ENCODE measurements at places on chromosomes 11 and 22. TPM values are rescaled to one million over a fixed set of nuclear protein-coding genes. Genes with fewer than 3 reads are reported as not detected.
A peak's percentile ranks its signal among the peaks of the same experiment; 100 is the strongest.

Gene LRRC75B
- total RNA-seq: 9.8 TPM

Gene PNPLA3
- 0.18 TPM for total RNA-seq

Gene FERMT3
- 4.9 TPM for total RNA-seq

Gene FOLH1
- 1.3 TPM for total RNA-seq

Gene RELT
- total RNA-seq: 3.3 TPM

Gene JAML
- 2.5 TPM for total RNA-seq

Gene ASCL2
- total RNA-seq: 0.53 TPM

Gene GGTLC3
- not detected for total RNA-seq

DNA sequence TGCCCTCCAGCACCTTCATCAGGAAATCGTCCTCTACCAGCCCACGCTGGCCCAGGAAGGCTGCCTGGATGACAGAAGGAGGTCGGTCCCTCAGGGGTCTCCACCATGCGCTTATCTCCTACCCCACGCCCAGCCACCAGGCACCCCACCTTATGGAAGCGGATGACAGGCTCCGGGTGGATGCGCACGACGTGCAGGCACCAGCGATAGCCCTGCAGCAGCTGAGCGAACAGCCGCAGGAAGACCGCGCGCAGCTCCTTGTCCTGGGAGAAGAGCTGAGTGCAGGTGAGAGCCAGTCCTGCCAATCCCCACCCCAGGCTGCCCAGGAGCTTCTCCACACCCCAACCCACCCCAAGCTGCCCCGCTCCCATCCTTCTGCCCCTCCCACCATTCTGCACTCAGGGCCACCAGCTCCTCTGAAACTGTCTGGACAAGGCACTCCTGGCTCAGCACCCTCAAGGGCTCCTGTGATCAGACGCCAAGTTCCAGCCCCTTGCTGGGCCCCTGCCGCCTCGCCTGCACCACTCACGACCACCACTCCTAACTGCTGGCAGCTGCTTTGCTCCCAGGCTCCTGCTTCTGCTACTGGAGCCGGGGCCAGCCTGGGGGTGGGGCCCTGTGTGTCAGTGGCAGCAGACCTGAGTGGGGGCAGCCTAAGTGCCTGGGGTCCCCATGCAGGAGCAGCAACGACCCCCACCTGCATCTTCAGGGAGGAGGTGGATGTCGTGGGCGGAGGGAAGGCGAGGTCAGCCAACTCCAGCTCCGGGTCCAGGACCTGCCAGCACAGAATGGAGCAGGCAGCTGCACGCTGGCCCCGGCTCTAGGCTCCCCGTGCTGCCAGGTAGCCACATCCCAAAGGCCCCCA is 9.5 kb downstream of the SBF1 start:
- DNase-seq: no peak

- no peak for DNase-seq
Observed at GRCh38 chr22:41358927-41359326, 22.8 kb upstream of the TEF start.

GRCh38 chr22:17229991-17230630 is 10.9 kb upstream of the ADA2 start:
- no peak for DNase-seq

DNA sequence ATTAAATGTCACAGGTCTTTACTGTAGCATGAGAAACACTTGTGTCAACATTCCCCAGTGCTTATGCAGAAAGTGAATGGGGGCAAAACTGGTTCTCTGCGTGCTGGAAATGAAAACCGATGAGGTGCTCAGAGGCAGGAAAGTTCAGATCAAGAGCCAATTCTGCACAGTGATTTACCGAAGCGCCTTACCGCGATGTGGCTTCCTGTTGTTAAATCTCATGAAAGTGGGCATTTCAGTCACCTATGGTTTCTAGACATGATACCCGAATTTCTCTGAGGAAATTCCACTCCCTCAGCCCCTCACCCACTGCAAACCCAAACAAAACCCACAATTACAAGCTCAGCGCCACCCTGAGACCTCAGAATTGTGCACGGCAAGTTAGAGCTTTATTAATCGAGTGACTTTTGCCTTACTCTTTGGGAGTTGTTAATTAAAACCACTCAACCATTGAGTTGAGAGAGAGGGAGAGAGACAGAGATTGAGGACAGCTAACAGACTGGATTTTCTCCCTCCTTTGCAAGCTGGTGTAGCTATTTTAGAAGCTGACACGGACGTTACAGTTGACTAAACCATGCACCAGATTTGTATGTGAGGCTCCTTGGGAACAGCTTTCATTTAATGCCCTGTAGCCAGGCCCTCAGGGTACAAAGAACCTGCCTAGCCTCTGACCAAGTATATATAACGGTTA is 196.4 kb downstream of the DBX1 start:
- no peak for DNase-seq

- DNase-seq: no peak
Observed at GRCh38 chr22:43148581-43148980, 2.8 kb upstream of the TSPO start.

DNA sequence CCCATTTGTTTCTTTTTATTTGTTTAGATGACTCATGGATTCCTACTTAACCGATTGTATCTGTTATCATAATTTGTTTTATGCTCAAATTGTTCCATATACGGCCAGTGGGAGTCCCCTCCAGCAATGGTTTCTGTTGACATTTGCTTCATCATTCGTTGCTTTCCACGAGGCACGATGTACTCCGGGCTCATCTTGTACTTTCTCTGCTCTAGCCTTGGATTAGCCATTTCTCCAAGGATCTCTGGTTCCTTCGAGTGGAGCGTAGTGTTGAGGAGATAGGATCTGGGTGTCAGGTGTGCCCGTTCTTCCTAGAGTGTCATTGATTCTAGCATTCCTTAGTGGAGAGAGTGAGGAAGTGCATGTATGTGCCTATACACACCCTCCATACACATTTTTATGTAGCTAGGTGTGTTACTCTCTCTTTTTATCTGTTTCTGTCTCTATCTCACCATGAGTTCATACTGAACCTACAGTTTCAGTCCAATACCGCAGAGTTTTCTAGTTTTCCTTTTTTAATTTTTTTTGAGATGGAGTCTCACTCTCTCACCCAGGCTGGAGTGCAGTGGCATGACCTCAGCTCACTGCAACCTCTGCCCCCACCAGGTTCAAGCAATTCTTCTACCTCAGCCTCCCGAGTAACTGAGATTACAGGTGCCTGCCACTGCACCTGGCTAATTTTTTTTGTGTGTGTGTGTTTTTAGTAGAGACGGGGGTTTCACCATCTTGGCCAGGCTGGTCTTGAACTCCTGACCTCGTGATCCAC is 31.4 kb downstream of the TECTA start:
- DNase-seq: no peak

DNA sequence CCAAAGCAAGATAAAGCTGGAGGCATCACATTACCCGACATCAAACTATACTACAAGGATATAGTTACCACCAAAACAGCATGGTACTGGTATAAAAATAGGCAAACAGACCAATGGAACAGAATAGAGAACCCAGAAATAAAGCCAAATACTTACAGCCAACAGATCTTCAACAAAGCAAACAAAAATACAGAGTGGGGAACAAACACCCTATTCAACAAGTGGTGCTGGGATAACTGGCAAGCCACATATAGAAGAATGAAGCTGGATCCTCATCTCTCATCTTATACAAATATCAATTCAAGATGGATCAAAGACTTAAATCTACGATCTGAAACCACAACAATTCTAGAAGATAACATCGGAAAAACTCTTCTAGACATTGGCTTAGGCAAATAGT is 50.0 kb upstream of the CLTCL1 start:
- no peak for DNase-seq

DNA sequence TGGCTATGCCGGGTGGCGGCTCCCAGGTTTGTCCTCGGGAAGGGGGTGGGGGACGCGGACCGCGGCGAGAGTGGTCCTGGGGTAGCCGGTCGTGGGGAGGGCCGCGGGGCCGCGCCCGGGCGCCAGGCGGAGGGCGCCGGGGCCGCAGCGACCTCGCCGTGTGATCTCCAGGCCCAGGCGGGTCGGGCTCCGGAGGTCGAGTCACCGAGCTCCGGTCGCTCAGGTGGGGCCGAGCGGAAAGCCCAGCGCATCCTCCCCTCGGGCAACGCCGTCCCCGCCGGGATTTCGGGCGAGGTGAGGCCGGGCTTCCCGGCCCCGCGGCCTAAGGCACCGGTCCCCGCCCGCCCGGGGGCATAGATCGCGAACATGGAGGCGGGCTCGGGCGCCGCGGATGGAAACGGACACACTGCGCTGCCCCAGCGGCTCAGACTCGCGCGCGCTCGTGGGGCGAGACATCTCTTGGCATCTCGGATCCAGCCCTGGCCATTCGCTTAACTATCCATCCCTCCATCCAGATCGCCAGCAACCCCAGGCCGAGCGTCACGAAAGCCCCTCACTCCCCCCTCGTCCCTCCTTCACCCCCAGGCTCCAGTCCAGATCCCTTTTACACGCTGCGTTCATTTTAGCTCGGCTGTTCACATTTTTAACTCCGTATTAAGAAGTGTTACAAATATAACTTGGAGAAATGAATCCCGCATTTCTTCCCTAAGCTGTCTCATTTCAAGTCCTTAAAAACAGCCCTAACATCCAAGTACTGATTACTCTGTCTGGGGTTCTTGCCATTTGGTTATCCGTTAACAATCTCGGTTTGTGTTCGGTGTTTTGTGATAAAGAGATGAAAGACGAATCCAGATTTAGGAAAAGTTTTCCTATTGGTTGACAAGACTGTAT is 460 bp downstream of the ZC3H12C start:
- DNase-seq: peak; percentile 90

GRCh38 chr22:28798810-28799605 is 1.4 kb downstream of the XBP1 start:
- peak; percentile 88 for DNase-seq

- DNase-seq: no peak
Observed at GRCh38 chr11:2306877-2307500, 5.2 kb downstream of the TSPAN32 start.

DNA sequence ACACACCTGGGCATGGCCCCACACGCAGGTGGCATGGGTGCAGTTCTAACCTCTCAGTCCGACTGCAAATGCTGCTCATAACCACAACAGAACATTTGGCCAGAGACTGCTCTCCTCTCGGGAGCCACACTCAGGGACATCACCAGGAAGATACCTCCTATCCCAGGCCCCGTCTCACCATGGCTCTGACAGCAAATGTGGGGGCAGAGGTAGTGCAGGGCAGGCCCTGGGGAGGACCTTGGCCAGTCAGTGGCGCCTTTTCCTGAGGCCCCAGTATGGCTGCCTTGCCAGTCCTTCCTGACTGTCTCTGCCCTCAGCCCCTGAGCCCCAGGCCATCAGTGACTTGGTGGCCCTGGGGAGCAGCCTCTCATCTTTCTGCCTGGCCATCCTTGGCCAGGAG is 2.8 kb downstream of the KRTAP5-6 start:
- no peak for DNase-seq

GRCh38 chr22:28978158-28978557 is 83.5 kb downstream of the C22orf31 start:
- DNase-seq: peak; percentile 40

DNA sequence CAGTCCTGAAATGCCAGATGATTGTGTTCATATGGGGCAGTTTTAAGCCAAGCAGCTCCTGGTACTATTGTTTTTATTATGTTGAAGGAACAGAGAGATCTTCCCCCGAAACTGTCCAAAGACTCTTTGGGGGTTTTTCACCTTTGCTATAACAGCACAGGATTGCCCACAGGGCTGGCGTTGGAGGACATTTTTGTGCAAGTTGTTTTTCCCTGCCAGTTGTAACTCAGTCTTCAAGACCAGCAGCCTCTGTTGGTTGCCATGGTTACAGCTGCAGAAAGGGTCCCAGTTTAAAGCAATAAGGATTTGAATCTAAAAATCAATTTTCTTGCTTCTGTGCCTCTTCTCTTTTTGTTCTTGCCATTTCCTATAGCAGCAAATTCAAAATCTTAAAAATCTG is 45.4 kb upstream of the YWHAH start:
- peak; percentile 10 for DNase-seq

DNA sequence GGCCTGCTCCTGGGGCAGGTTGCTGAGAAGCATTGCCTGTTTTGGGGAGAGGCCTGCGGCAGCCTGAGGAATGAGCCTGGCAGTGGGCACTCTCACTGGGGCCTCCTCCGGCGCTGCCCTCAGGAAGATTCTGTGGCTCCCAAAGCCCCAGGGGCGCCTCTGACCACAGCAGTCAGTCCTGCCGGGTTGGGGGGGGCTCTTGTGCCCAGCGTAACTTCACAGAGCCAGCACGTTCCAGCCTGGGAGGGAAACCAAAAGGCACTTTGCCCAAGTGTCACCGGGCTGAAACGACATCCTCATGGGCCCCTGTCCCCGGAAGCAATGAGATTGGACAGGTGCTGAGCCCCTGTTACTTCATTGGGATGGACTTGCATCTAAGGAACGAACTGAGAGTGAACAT is 4.3 kb upstream of the LRP5 start:
- peak; percentile 35 for DNase-seq

DNA sequence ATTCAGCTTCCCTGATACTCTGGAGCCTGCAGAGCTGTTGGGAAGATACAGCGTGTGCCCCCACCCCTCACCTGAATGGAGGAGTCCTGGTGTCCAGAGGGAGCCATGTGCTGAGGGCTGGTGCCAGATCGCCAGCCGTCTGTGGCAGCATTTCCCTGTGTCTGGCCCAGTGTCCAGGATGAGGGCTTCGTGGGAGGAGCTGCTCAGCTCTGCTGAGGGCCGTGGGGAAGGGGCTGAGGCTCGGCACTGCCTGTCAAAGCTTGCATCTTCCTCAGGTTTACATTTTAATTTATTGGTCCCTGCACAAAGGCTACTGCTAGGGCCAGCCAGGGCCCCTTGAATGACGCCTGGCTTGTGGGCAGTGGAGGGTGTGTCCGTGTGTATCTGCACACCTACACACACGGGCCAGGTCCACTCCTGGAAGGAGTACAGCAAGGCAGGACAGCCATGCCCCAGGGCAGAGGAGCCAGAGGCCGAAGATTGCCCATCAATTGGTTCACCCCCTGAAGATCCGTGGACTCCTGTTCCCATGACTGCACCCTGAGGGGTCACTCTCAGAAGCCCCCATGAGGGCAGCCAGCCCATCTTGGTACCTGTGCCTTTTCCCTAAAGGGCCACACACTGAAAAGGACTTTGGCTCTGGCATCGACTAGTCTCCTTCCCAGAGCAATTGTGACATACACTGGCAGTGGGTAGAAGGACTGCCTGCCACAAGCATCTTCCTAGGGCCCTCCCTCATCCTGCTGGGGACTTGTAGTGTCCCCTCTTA is 107.7 kb upstream of the PARVA start:
- no peak for DNase-seq

DNA sequence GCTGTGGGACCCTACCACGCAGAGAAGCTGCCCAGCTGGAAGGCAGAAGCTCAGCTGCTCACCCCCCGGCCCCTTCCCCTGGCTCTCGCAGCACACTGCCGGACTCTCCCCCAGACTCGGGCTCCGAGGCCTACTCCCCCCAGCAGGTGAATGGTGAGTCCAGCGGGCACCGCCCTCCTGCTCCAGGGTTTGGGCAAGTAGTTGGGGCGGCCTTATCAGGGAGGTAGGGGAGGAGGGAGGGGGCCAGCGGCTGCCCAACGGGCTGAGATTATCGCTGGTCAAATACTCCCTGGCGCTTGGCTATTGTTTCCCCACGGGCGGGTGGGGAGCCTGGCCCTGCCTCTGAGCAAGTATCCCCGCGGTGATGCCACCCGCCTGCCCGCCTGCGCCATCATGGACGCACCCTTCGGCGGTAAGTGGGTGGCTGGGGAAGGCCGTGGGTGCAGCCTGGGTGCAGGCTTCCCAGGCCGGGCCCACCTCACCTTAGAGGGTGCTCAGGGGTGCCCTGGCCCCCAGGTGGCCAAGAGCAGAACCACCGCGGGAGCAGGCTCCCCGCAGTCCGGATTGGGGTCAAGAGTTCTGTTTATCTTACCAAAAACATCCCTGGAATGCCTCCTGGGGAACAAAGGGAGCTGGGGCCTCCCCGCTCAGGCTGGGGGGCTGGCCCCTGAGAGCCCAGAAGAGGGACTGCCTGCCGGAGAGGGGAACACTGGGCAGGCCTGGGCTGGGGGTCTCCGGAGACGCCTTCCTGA is 16.9 kb downstream of the MYRF start:
- no peak for DNase-seq

All from muscle of leg (tissue), 16 donors.